ENCODE measurements at places on chromosomes 1 and 21. TPM values are rescaled to one million over a fixed set of nuclear protein-coding genes. Genes with fewer than 3 reads are reported as not detected.

DCST2 gene
- total RNA-seq = not detected

MMEL1 gene
- total RNA-seq = under 0.01 TPM

KCNK2 gene
- total RNA-seq = 161 TPM

PRAMEF12 gene
- total RNA-seq = not detected

PALMD gene
- total RNA-seq = 5.6 TPM

ANKRD35 gene
- total RNA-seq = 1.4 TPM

SFN gene
- total RNA-seq = under 0.01 TPM

CTBS gene
- 13.0 TPM for total RNA-seq

GCSAML gene
- not detected for total RNA-seq

Measured in osteoblast (primary cell).